ENCODE measurements at places on chromosomes 3 and 15.

GRCh38 chr3:185631508-185632206 is 45.6 kb downstream of the SENP2 start:
- no peak for DNase-seq

DNA sequence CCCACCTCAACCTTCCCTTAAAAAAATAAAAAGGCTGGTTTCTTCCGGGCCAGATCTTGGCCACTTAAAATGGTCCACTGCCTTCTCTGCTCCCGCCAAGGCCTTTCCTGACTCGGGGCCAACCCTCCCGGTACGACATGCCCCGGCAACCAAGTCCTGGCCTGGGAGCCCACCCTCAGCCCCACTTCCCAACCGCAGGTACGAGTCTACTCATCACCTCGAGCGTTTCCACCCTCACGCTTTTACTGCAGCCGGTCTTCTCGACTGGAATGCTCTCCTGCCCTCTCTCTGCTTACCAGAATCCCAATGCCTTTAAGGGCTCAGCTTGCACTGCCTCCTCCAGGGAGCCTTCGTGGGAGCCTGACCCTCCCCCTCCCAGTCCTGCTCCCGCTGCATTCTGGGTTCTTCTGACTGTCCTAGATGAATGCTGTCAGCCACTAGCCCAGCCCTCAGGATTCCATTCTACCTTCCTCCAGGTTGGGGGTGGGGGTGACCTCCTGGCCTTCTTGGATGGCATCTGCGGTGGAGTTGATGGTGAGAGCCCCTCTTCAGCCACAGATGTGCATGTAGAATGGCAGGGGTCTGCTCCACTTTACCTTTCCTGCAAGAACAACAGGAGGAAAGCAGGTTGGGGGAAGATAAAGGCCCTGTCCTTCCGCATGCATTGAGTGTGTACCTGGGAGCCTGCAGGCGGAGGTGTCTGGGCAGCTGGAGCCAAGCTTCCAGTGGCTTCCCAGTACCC is 1.1 kb upstream of the CSRNP1 start:
- peak; percentile 94 for DNase-seq

DNA sequence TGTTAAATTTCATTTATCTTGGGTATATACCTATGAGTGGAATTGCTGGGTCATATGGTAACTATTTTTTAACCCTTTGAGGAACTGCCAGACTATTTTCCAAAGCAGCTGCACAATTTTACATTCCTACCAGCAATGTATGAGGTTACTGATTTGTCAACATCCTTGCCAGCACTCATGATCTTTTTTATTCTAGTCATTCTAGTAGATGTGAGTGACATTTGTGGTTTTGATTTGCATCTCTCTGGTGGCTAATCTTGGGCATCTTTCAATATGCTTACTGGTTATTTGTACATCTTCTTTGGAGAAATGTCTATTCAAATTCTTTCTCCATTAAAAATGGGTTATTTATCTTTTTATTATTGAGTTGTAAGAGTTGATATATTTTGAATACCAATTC is 21.3 kb upstream of the LRRC58 start:
- no peak for DNase-seq

- no peak for DNase-seq
Observed at GRCh38 chr15:77571181-77571580, 61.5 kb downstream of the LINGO1 start.

DNA sequence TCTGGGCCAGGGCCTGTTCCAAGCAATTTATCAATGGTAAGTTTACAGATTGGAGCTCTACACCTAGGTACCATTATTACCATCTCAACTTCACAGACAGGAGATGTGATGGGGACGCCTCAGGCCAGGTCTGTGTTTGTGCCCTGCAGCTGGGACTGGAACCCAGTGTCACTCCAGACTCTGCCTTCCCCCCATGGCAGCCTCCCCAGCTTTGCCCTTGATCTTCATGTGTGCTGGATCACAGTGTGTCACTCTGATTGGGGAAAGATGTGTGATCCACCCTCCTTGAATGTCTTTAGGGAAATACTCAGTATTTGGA is 59.6 kb downstream of the MGLL start:
- no peak for DNase-seq

DNA sequence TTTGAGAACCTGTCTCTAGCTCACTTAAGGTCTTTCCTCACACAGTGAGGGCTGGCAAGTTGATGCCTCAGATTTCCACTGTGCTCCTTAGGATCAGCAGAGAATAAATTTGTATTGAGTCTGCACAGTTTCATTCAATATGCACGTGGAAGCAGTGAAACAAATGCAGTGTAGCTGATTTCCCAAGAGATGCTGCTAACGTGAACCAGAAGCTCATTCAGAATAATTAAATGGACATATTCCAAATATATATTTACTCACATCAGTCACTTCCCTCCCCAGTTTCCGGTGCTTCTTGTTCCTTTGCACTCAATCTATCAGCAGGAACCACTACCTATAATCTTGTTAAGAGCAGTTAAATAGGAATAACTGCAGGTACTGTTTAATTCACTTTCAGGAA is 86.1 kb downstream of the UNC13C start:
- no peak for DNase-seq

DNA sequence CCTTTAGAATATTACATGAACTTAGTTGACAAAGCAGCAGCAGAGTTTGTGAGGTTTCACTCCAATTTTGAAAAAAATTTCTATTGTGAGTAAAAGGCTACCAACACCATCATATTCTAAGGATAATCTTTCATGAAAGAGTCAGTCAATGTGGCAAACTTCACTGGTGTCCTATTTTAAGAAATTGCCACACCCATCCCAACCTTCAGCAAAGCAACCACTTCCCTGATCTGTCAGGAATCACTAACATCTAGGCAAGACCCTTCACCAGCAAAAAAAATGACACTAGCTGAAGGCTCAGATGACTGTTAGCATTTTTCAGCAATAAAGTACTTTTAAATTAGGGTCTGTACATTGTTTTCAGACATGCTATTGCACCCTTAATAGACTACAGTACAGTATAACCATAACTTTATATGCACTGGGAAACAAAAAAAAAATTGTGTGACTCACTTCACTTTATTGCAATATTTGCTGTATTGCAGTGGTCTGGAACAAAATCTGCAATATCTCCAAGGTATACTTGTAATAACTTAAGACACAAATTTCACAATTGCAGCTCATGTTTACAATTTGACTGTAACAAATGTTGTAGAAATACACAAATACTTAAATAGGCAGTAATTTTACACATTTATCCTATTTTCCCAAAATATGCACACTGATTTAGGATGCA is 38.9 kb upstream of the ALCAM start:
- DNase-seq: no peak

DNA sequence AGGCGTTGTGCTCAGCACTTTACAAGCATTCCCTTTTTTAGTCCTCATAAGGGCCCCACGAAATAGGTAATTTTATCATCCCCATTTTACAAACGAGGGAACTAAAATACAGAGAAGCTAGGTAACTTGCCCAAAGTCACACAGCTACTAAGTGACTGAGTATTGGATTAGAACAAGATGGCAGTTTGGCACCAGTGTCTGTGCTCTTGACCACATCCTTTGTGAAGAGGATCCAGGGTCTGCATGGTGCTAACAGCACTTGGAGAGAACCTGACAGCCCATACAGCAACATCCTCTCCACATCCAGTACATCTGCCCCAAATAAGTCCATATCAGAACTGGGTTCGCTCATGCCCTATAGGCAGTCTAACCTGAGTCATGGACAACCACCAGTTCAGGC is 21.8 kb upstream of the DAPK2 start:
- no peak for DNase-seq

GRCh38 chr15:68578175-68578979 is 416 bp upstream of the CORO2B start:
- DNase-seq: peak; percentile 65

- DNase-seq: no peak
Observed at GRCh38 chr3:105622169-105622568, 246.6 kb downstream of the CBLB start.

GRCh38 chr15:34292621-34293020 is 45.0 kb downstream of the SLC12A6 start:
- DNase-seq: no peak

DNA sequence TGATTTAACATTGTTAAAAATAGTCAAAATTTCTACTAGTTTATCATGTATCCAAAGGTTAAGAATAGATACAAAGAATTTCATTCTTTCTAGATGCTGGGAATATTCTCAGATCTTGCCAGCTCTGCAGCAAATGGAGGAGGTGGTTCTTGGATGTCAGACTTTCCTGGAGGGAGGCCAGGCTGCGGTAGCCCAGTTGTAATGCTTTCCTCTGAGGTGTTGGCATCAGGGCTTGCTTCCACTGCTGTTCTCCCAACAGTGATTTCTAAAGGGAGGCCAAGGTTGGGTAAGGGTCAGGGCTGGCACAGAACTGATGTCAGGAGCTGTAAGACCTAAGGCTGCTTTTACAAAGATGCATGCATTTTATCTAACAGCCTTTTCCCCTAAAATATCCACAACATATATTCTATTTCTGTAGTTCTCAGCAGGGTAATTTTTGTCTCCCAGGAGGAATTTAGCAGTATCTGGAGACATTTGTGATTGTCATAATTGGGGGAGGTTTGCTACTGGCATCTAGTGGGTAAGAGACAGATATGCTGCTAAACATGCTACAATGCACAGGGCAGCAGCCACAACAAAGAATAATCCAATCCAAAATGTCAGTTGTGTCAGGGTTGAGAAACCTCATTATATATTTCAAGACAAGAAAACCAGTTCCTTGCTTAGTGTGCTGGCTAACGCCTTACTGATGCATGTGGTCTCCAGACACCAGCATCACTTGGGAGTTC is 42.0 kb upstream of the SPTSSB start:
- no peak for DNase-seq

GRCh38 chr15:66622591-66623022 is 56.8 kb upstream of the LCTL start:
- no peak for DNase-seq

DNA sequence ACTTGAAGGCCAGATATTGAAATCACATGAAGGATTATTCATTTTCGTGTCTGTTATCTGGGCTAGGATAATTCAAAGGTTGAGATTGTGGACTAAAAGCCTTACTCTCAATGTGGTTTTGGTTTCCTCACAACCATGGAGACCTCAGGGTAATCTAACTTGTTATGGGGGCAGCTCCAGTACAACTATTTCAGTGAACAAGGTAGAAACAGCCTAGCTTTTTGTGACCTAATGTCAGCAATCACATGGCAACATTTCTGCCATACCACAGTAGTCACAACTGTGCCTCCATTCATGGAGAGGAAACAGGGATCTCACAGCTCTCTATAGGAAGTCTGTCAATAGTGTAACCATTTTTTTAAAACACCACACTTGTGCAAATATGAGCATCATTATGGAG is 62.4 kb upstream of the RARB start:
- DNase-seq: no peak

DNA sequence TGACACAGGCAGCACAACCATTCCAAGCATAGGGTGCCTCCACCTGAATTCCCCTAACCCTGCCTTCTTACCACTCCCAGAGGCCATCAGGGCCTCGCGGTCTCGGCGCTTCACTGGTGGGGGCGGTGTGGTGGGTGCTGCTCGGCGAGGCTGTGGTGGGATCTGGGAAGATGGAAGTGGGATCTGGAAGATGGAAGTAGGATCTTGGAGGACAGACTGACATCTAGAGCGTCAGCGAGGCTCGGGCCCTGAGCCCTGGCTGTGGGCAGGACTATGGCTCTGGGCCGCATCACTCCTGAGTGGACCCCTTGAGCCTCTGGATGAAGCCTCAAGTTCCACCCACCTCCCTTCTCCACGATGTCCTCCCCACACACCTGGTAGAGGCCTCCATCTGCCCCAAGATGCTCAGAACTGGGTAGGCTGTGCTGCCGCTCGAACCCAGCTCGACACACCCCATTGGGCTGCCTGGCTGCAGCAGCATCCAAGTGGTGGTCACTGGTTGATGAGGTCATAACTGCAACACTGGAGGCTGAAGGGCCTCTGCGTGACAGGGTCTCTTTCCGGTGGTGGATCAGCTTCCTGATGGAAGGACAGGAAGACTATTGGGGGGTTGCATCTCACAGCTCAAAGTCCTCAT is 3.6 kb downstream of the NCKIPSD start:
- no peak for DNase-seq

Measured in H9 (cell line).